ENCODE measurements at places on chromosomes 5 and 9.

DNA sequence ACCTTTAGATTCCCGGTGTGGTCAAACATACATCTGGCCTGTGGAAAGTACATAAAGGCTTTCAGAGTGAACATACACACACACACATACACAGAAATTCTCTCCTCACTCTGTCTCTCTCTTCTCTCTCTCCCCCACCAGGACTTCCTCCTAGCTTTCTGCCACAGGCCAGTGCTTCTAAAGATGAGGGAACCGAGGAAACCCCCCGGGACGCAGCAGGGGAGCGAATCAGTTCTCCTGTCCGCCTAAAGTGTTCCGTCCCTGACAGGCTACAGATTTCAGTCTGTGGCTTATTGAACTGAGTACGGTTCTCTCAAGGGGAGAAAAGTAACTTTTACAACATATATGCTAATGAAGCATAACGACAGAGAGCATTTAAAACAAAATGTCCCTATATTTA lies 75.8 kb downstream of the MED27 start:
- DNase-seq: no peak

- DNase-seq: no peak
Measured at GRCh38 chr9:108278341-108278740, 577.4 kb downstream of the ACTL7B start.

DNA sequence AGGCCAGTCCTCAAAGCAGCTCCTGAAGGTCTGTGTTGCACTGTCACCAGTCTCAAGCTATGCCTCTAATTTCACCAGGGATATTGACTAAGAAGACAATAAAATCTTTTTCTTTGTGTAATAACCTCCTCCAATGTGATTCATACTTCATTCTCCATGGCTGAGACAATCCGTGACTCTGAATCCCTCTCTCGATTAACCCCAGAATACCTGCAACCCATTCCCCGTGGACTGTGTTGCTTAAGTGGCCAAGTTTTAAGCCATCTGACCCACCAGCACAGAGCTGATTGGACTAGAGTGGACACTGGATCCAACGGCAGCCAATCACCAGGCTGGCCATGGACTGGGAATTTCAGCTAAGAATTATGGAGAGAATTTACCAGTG lies 5.4 kb upstream of the CCIN start:
- DNase-seq: no peak

DNA sequence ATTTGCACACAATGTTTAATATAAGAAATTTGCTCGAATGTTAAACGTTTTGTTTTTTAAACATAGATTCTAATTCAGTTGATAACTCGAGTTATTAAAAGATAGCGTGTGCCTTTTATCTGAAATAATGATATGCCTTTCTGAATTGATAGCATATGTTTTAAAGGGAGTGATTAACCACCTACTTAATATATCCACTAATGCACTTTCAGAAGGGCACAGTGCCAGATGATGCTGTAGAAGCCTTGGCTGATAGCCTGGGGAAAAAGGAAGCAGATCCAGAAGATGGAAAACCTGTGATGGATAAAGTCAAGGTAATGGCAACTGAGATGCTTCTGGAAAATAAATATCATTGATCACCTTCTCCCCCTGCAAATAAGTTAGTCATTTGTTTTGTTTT lies 53.9 kb downstream of the ERAP1 start:
- no peak for DNase-seq

DNA sequence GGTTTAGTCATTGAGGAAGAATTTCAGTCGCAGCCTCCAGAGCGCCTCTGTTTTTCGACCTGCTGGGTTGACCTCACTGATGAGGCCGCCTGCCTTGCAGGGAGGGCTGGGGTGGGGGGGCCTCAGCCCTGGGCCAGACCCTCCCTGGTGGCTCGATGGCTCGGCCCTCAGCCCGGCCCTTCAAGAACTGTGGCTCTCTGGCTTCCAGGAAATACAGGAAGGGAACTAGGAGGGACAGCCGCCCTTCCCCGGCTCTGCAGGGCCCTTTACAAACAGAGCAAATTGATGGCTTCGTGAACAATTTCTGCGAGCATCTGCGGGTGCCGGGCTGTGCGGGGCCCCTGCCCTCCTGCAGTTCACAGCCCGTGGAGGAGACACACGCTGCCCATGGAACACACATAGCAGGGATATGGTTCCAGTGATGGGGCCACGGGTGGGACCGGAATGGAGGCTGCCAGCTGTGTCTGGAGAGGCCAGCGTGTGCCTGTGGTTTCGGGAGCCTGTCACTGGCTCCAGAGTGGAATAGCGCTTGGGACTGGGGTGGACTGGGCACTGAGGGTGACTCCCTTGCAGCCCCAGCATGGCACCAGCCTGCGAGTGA lies 39.6 kb downstream of the COL5A1 start:
- no peak for DNase-seq

DNA sequence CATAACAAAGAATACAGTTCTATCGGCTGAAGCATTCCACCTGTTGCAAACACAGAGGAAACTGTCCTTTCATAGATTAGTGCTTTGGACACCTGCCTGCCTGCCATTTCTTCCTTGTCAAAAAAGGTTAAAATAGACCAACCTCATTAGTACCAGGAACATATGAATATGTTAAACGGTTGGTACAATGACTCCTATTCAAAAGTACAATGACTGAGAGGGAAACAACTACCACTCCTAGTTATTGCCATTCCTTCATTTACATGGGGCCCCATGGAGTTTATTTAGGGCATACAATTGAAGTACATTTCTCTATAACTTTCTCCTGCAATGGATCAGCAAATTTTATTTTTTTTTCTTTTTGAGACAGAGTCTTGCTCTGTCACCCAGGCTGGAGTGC lies 77.4 kb upstream of the PIP5K1B start:
- DNase-seq: no peak

GRCh38 chr9:76545191-76545590 lies 86.2 kb downstream of the GCNT1 start:
- DNase-seq: no peak

GRCh38 chr5:2752059-2752820 lies 763 bp upstream of the IRX2 start:
- no peak for DNase-seq

All from type B pancreatic cell (in vitro differentiated cells).